ENCODE measurements at places on chromosomes 2 and 18. TPM values are rescaled to one million over a fixed set of nuclear protein-coding genes. Genes with fewer than 3 reads are reported as not detected.

Gene SLC9A2
- 0.19 TPM for total RNA-seq

Gene VWA3B
- not detected for total RNA-seq

Gene KCNS3
- 4.7 TPM for total RNA-seq

Gene LYG1
- 0.12 TPM for total RNA-seq

Gene SLC5A7
- not detected for total RNA-seq

Gene FBXO36
- total RNA-seq, result 5.3 TPM

Gene FER1L5
- total RNA-seq, result not detected

Gene AUP1
- 95.4 TPM for total RNA-seq

Gene MARCO
- not detected for total RNA-seq

Gene GPBAR1
- total RNA-seq, result 0.37 TPM

Gene FOXI3
- not detected for total RNA-seq

Gene SP5
- total RNA-seq, result not detected

Gene INPP4A
- 11.0 TPM for total RNA-seq

Gene GPR17
- total RNA-seq, result not detected

Gene PSMG2
- 149 TPM for total RNA-seq

Gene C2orf76
- total RNA-seq, result 15.4 TPM

Gene GCG
- not detected for total RNA-seq

Gene PRSS56
- not detected for total RNA-seq

Gene EVA1A
- total RNA-seq, result 13.8 TPM

Gene TCF23
- not detected for total RNA-seq

Gene DNAJC5G
- total RNA-seq, result not detected

Gene SCN3A
- total RNA-seq, result 1.3 TPM

Gene RBKS
- 3.6 TPM for total RNA-seq

Gene MPP4
- total RNA-seq, result not detected

Gene NPPC
- not detected for total RNA-seq

Gene KCNJ3
- total RNA-seq, result not detected

Gene C2orf78
- 0.45 TPM for total RNA-seq

Gene EHD3
- 4.6 TPM for total RNA-seq

Gene COL5A2
- 160 TPM for total RNA-seq

Gene GAL3ST2
- not detected for total RNA-seq

Gene ARHGEF33
- not detected for total RNA-seq

Gene CD207
- total RNA-seq, result not detected

Gene NMUR1
- not detected for total RNA-seq

Gene IWS1
- total RNA-seq, result 41.2 TPM

Gene VIT
- 2.4 TPM for total RNA-seq

Gene XIRP2
- total RNA-seq, result not detected

Gene SP100
- 63.1 TPM for total RNA-seq

Gene NT5DC4
- total RNA-seq, result not detected

Gene CCDC74B
- 49.5 TPM for total RNA-seq

Gene CDCA7
- 31.9 TPM for total RNA-seq

Gene SCYGR4
- total RNA-seq, result not detected

Gene ARHGAP28
- total RNA-seq, result 26.4 TPM

Gene MEP1B
- total RNA-seq, result not detected

Gene ANTXR1
- total RNA-seq, result 34.5 TPM

Gene CYS1
- total RNA-seq, result 1.1 TPM

Gene FTCDNL1
- 2.3 TPM for total RNA-seq

Gene CFAP53
- total RNA-seq, result not detected

Gene CNDP1
- not detected for total RNA-seq

Gene SERPINB10
- 1.0 TPM for total RNA-seq

Gene PECR
- total RNA-seq, result 12.8 TPM

Gene DHRS9
- total RNA-seq, result 0.12 TPM

Gene EN1
- 0.35 TPM for total RNA-seq

Gene SLC8A1
- not detected for total RNA-seq

Gene CGREF1
- total RNA-seq, result 0.31 TPM

Gene GBX2
- 1.1 TPM for total RNA-seq

Gene XDH
- 0.33 TPM for total RNA-seq

Gene STPG4
- not detected for total RNA-seq

Gene SRD5A2
- total RNA-seq, result not detected

All from H4 (cell line).